ENCODE measurements at places on chromosomes 1 and 21.

DNA sequence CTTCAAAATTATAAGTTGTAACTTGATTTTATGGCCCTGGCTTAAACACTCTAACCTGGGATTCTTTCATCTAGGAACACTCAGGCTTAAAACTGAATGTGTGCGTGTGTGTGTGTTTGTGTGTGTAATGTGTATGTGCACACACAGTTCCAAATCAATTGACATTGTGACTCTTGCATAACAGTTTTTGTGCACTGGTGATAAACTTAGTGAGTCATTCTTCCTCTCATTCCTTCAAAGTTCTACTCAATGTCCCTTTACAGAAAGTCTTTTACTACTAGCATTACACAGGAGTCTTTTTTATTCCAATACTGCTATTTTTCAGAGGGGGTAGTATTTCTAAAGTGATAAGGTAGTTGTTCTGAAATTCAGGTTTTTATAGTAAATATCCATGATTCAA is 943.6 kb downstream of the KCNT2 start:
- DNase-seq: no peak

- no peak for DNase-seq
Measured at GRCh38 chr1:244302876-244303609, 148.7 kb downstream of the ADSS2 start.

DNA sequence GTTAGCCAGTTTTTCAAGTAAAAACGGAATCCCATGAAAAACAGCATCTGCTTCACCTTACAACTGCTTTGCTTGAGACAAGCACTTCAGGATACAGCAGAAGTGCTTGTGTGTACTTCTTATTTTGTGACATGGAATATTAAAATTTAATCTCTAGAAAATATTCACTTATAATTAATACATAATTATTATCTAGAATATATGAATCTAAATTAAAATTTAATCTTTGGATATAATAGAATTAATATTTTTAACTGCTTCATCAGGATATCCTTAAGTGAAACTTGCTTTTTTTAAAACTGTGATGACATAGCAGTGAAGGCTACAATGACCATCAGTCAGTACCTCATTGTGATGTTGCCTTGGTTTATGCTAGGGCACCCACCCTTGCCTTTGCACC is 148.4 kb upstream of the C1orf105 start:
- DNase-seq: no peak

- DNase-seq: no peak
Measured at GRCh38 chr1:153592748-153593147, 20.2 kb downstream of the S100A16 start.

DNA sequence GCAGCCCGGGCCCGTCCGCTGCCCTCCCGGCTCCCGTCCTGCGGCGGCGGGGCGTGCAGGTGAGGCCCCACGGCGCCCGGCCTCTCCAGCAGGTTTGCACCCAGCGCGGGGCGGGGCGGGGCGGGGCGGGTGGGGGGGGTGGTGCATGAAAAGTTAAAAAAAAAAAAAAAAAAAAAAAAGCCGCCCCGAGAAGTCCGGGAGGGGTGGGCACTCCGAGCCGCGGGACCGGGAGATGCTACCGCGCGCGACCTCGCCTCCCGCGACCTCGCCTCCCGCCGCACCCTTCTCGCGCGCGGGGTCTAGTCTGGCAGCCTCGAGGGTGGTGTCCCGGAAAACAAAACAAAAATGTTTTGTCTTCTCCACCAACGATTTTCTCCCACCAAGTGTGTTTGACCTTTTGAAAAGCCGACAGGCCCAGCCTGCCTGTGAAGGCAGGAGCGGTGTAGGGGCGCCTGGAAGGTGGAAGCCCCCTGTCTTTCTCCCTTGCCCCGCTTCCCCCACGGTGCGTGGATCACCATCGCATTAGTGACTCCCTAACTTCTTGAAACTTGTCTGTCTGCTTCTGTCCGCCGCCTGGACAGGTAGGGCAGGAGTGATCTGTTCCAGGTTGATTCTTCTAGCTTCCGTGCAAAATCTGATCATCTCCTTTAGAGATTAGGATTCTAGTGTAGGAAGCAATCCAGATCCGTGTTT is 569 bp downstream of the RCAN3 start:
- no peak for DNase-seq

- no peak for DNase-seq
Measured at GRCh38 chr1:75908717-75909152, 23.5 kb downstream of the ASB17 start.

DNA sequence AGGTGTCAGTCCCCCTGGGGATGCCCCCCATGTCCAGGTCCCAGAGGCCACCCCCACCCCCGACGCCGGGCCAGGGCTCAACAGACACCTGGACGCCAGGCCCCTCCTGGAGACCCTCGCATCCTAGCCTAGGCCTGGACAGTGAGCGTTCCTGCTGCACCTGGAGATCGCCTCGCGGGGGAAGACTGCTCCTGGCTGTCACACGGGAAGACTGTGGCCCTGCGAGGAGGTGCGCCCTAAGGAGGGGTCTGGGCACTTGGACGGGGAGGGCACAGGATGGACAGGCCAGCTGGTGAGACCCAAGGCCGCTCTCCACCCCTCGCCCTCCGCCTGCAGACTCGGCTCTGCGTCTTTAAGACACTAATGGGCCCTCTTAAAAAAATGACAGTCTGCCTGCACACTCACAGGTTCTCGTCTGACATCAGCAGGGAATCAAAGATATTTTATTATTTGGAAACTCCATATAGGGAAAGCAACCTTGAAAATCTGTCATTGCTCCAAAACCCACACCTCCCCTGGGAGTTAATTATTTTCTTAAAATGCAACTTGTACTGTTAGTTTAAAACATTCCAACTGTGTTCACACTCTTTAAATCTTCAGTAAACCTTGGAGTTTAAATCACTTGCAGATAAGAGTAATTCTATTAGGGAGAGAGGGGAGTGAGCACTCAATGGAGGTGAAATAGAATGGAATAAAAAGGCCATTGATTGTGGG is 45.6 kb upstream of the ACTRT2 start:
- DNase-seq: no peak

DNA sequence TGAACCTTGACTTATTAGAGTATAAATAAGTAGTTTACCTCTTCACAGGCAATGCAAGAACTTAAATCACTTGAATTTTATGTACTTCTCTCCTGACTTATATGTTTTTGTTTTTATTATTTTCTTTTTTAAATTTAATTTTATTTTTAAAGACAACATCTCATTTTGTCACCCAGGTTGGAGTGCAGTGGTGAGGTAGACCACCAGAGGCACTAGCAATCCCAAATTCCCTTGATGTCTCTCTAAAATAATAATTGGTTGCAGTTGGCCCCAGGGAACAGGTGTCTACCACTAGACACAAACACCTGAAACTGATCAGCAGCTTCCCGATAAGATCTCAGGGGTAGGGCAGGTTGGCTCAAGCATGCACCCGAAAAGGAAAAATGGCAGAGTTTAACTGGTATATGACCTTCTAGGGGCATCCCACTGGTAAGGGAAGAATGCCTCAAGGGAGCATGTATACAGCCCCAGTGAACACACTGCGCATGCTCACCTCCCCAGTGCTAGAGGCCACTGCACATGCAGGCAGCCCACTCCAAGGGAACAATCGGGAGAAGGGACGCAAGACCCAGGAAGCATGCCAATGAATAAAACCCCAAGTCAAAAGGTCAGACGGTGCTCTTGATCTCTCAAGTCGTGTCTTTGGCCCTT is 14.6 kb downstream of the EXOC8 start:
- DNase-seq: no peak
